ENCODE measurements at places on chromosomes 2 and 18.

DNA sequence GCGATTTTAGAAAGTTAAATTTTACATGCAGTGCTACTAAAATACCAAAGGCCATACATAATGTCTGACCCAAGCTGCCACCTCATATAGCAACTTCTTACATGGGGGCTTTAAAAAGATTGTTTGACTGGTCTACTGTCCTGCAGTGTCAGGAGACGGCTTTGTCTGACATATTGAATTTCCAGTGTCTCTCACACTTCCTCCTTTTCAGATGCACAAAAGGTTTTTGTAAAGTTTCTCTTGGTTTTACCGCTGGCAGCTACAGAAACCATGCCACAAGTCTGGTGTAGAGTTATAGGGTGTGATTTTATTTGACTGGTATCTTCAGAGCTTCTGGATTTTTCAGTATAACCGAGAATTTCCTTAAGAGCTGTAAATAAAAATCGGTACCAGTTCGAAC lies 1.1 kb upstream of the ASAP2 start:
- peak; percentile 10 for DNase-seq

- no peak for DNase-seq
Observed at GRCh38 chr2:58063641-58064040, 17.0 kb downstream of the VRK2 start.

GRCh38 chr2:172445851-172446250 lies 18.5 kb downstream of the ITGA6 start:
- no peak for DNase-seq

- peak; percentile 72 for DNase-seq
Observed at GRCh38 chr2:174597009-174597344, 627 bp downstream of the WIPF1 start.

DNA sequence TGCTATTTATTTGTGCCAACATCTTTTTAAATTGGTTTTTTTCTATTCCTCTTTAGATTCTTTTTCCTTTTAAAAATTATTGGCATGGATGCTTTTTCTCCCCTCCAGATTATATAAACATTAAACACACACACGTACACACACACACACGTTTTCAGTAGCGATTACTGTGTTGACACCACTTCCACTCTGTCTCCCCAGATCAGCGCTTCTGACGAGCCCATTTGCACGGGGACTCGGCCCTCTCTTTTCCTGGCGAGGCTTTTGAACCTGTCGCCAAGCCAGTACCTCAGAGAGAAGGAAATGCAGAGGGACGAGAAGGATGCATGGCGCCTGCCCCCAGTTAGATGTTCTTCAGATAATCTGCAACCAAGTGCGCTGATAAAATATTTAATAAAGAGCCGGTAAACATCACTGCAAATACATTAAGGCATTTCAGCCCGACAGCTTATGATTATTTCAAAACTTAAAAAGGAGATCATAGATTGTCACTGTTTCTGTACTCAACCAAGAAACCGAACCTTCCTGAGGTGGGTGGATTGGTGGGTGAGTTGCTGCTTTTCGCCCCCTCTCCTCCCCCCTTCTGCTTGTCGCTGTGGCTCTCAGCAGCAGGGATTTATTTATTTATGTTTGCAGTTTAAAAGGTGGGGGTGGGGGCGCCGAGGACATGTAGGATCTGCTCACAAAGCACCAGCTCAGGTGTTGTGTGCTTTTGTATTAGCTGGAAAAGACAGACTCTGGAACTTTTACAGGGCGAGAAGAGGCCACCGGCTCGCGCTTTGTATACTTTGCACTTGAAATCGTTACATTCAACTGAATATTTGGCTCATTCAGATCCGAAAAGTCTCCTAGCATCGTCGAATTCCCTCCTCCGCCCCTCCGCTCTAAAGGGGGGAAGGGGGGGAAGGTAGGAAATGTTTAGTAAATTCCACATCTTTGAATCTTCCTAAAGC lies 787 bp upstream of the TBR1 start:
- peak; percentile 56 for DNase-seq

GRCh38 chr2:68465081-68465916 lies 1.8 kb downstream of the FBXO48 start:
- no peak for DNase-seq

GRCh38 chr2:112321375-112322320 lies 46.3 kb downstream of the ZC3H6 start:
- DNase-seq = no peak

- DNase-seq = no peak
Observed at GRCh38 chr2:198662905-198663304, 794.8 kb downstream of the SATB2 start.

- DNase-seq = peak; percentile 5
Observed at GRCh38 chr2:237171396-237171795, 85.7 kb downstream of the COPS8 start.

DNA sequence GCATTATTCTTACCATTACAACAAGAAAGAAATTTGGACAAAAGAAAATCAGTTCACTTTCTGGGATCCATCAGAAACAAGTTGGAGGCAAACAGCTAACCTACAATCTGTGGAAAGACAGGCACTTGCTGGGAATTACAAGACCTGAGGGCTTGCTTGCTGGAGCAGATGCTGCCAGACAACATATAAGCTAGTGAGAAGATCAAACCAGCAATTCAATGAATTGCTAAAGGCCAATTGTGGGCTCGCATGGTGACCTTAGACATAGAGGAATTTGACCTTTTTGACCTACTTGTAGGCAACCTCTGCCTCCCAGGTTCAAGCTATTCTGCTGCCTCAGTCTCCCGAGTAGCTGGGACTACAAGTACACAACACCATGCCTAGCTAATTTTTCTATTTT lies 921.2 kb upstream of the CNTNAP5 start:
- no peak for DNase-seq

GRCh38 chr2:128818248-128818647 lies 499.6 kb upstream of the HS6ST1 start:
- no peak for DNase-seq

GRCh38 chr2:36456227-36457175 lies 100.9 kb downstream of the CRIM1 start:
- no peak for DNase-seq

- no peak for DNase-seq
Observed at GRCh38 chr2:149410701-149411484, 80.5 kb downstream of the LYPD6 start.

Data from OCI-M1 (cell line).